ENCODE measurements at places on chromosomes 2 and 18.

- no peak for DNase-seq
Observed at GRCh38 chr2:174561972-174562370, 35.6 kb downstream of the WIPF1 start.

DNA sequence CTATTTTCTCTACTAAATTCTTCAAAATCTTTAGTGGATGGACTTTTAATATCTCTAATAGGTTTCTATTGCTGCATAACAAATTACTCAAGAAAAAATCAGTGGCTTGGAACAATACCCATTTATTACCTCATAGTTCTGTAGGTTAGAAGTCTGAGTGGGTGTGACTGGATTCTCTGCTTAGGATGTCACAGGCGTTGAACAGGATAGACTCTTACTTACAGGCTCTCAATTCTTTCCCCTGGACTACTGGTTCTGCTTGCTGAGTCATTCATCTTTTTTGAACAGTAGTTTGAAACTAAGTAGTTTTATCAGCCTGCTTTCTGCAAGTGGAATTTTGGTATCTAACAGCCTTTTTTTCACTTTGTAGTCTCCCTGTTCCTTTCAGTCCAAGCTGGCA, 265.4 kb downstream of the ZNF385B start:
- peak; percentile 71 for DNase-seq

GRCh38 chr2:10347562-10347948, 44.9 kb downstream of the HPCAL1 start:
- DNase-seq = peak; percentile 38

GRCh38 chr18:7678801-7679200, 111.7 kb downstream of the PTPRM start:
- DNase-seq = no peak

DNA sequence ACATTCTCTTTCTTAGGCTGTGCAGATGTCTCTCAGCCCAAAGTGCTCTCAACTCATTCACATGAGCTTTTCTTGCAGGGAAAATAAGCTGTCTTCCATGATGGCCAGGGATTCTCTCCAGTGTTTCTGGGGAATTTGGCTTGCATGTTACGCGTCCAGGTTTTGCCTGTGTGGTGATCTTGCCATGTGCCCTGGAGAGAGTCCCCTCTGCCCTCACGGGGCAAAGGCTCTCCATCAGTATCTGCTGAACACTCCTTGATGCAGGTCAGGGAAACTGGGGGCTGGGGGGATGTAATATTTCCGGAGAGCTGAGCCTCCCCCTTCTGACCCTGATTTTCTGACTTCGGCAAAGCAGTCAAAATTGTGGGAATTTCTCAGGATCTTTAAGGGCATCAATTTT, 87.6 kb downstream of the ACKR3 start:
- no peak for DNase-seq
